ENCODE measurements at places on chromosomes 2 and 18.

DNA sequence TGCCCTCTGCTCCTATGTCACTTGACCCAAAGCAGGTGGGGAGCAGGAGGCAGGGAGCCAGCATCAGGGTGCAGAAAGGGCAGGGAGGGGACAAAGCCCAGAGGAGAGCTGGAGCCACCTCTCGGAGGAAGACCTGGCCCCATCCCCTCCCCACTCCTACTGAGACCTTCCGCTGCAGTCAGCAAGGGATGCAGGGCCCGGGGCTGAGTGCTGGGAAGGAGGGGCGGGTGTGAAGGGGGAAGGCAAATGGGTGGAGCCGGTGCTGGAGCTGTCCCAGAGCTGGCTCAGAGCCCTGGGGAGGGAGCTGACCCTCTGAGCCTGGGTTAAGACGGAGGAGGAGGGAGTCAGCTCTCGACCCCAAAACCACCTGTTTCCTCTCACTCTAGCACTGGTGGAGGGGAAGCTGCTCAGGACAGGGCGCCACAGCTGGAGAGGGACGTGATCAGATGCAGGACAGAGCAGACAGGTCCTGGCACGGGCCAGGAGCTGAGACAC is 33.8 kb downstream of the HS1BP3 start:
- no peak for DNase-seq

- DNase-seq, result no peak
Observed at GRCh38 chr2:240288087-240288521, 147.4 kb upstream of the GPC1 start.

DNA sequence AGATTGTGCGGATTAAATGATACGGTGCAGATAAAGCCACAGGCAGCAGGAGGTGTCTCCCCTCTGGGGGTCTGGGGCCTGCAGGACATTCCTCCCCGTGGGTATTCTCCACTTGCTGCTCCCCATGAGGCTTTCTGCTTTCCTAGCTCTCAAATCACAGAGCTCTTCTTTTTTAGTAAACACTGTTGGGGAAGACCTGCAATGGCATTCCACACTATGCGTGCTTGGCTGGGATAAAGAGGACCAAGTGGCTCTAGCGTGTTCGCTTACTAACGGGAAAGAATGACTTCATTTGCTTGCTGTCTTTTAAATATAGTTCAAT is 146.5 kb downstream of the DDX1 start:
- DNase-seq, result no peak

GRCh38 chr18:48636436-48636835 is 97.6 kb downstream of the CTIF start:
- no peak for DNase-seq

DNA sequence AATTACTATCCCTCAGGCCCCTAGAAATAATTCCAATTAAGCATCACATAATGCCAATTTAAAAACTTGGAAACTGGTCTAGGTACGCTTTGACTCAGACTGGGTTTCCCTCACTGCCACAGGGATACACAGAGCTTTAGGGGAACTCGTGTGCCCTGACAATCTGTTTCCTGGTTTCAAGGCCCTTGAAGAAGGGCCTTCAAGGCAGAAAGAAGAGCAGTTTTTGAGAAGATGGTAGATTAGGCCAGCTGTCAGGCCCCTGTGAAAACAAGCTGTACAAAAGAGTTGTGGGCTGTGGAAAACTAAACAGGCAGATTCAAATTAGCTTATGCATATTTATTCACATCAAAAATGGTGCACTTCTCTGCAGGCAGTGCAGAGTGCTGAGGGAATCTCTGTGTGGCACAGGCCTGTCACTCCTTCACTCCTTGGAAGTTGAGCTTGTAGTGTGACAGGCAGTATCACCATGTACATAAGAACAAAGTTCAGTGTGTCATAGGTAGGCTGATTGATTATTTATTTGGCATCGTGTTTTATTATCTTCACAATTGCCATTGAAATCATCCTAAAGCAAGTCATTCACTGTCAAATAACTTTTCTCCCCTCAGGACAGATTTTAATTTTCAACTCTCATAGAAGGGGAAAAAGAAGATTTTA is 614.4 kb upstream of the GYPC start:
- no peak for DNase-seq

GRCh38 chr2:35116151-35116550 is 1239.4 kb upstream of the CRIM1 start:
- DNase-seq, result no peak

DNA sequence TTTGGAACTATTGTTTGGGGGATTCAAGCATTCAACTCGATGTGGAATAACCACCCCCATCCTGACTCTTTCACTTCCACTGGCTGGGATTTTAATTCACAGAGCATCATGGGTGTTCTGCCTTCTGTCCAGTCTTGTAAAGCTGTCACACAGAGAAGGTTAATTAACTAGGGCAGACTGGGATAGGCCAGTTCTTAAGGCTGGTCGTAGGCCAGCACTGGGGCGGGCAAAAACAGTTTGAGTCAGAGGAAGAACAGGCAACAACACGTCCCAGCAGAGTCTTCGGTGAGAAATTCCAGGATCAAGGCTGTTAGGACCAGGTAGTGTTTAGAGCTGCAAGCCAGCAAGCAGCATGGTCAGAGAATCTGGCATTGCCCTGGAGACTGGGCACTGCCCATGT is 4.0 kb upstream of the RNF152 start:
- DNase-seq, result no peak

GRCh38 chr2:207037896-207038295 is 98.6 kb downstream of the CPO start:
- no peak for DNase-seq

DNA sequence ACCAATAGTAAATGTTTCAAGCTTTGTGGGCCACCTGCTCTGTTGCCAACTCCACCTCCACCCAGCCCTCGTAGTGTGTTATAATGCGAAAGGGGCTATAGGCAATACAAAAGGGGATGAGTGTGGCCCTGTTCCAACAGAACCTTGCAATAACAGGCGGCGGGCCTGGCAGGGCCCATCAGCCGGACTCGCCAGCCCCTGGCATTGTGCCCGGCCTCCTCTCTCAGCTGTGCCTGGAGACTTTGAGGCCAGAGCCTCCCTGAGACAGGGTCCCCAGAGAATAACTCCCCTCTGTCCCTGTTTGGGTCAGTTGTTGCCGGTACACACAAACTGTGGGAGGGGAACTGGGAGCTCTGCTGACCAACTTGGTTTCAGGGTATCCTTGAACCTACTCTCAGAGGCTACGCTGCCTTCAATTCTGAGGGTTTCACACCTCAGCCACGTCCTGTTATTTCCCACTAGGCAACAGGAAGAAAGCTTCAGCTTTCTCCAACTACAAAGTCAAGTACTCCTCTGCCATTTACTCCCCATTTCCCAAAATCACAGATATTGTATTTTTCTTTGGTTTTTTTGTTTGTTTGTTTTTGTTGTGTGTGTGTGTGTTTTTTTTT is 58.0 kb upstream of the ZNF236 start:
- no peak for DNase-seq

DNA sequence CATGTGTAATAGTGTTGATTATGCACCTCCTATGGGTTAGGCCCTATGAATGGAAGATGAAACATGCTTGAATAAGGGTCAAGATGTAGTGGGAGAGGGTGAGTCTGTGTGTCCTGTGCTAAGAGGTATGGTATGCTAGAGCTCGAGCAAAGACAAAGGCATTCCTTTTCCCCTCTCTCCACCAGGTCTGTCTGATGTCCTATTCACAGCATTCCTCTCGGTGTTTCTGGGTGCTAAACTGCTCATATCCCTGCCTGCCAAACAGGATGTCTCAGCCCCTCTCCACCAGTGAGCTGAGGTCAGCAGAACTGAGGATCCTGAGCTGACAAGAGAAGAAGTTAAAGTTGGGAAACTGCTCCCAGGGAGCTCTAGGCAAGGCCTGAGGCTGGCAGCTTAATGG is 344.9 kb downstream of the TSN start:
- no peak for DNase-seq

DNA sequence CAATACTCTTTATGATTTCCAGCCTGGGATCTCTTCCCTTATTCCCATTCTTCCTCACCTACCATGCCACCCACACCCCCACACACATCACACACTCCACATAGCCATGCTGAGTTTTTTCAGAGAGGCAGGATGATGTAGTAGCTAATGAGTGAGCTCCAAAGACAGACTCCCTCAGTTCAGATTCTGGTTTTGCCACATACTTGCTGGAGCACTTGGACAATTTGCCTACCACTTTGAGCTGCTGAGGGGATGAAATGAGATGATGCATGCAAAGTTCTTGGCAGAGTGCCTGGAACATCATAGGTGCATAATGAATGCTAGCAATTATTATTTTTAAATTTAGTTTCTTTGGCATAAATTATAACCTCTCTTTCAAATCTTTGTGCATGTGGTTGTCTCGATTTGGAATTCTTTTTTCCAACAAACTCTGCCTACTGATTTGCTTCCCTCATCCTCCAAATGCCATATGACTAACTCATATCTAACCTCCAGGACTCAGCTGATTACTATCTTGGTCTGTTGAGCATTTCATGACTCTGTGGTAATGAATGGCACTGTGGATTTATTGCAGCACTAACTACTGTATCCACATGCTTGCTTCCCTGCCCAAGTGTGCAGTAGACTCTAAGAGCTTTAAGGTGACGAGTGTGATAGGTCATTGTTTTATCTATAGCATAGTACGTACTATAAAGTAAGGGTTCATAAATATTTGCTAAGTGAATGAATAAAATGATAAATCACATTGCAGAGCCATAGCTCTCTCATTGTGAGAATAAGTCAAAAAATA is 99.1 kb downstream of the TACR1 start:
- DNase-seq, result no peak

GRCh38 chr2:28457237-28457636 is 38.6 kb upstream of the PLB1 start:
- no peak for DNase-seq

DNA sequence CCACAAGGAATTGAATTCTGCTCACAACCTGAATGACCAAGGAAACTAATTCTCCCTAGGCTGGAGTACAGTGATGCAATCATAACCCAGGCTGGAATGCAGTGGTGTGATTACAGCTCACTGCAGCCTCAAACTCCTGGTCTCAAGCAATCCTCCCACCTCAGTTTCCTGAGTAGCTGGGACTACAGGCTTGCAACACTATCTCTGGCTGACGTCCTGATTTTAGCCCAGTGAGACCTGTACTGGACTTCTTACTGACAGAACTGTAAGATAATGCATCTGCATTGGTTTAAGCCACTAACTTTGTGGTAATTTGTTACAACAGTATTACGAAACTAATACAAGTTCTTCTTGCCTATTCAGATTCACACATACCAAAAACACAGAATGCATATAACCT is 9.5 kb upstream of the KDSR start:
- DNase-seq, result no peak

GRCh38 chr2:182101263-182101662 is 115.6 kb downstream of the PPP1R1C start:
- DNase-seq, result no peak

GRCh38 chr2:18988631-18989232 is 369.7 kb downstream of the OSR1 start:
- DNase-seq, result no peak

GRCh38 chr18:79382681-79383387 is 12.9 kb upstream of the NFATC1 start:
- no peak for DNase-seq

- DNase-seq, result no peak
Observed at GRCh38 chr2:180717588-180717987, 262.8 kb upstream of the UBE2E3 start.

DNA sequence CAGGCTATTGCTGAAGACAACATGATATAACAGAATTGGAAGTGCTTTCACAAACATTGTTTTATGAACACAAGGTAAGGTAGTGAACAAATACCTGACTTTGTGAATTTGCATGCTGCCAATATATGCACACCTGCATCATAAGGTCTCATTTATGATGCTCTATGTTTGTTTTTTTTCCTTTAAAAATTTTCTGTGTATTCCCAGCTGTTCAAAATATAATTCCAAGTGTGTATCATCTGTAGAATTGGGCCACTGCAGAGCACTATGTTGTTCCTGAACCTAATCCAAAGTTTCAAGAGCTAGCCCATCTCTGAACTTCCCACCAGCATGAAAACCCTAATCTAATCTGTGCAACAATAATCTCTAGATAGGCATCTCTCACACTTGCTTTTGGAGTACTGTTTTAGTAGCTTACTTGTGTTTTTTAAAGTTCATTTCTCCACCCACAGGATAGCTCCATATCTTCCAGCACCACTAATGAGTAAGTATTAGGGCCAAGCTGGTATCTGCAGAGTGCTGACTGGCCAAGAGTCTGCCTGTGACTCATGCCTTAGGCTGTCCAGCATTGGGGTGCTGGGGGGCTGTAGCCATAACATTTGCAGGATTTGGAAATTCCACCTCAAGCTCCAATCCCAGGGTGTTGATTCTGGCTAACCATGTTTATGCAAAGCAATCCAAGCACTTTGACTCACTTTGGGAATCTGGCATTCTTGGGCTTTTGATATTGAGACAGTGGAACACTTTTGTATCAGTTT is 208.2 kb upstream of the REV1 start:
- DNase-seq, result no peak

- no peak for DNase-seq
Observed at GRCh38 chr2:181902625-181903024, 11.1 kb downstream of the ITPRID2 start.

GRCh38 chr2:217806482-217806765 is 196.4 kb downstream of the TNS1 start:
- DNase-seq, result no peak

DNA sequence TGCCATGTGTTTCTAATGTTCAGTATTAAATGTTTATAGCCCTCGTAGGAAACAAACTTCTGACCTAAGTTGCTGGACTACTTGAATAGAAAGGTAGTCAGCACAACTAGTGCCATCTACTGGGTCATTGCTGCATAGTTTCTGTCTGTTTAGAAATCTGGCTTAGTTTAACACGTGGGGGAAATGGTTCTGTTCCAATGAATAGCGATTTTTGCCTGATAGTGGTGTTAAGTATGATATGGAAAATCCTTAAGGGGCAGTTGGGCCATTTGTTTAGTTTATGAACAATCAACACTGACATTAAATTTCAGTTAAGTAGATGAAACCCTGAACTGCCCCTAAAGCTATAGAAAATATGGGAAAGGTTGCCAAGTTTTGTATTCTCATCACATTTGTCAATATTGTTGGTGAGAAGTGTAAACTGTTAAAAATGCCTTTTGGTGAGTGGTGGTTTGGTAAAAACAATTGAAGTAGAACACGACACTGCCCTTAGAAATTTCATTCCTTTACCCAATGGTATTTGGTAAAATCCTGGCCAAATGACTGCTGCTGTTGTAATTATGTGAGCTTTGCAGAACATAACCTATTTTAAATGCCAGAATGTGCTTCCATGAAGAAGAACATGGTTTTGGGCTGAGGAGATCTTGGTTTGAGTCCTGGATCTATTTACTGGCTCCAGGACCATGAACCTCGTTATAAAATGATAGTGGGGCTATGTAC is 13.2 kb downstream of the NABP1 start:
- DNase-seq, result peak; percentile 34

- no peak for DNase-seq
Observed at GRCh38 chr2:127847931-127848330, 10.0 kb downstream of the POLR2D start.

GRCh38 chr2:233464531-233465240 is 101.9 kb downstream of the USP40 start:
- no peak for DNase-seq

DNA sequence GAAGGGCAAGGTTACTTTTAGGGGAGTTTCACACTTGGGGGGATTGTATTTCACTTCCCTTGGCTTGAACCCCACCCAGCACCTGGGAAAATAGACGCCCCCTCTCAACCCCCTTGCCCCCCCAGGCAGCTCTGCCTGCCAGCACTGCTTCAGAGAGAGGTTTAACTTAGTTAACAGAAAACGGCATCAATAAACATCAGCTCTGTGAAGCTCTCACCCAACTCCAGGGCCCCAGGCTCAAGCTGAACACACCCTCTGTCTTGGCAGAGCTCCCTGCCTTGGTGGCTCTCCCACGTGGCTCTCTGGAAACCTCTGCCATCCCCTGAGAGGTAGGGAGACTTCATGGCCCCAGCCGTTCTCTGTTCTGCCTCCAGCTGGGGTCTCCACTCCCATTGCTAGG is 244.1 kb downstream of the ACKR3 start:
- no peak for DNase-seq

Data from T-helper 1 cell (primary cell).